Activated CD4-positive, alpha-beta T cell treated with anti-CD3 and anti-CD28 coated beads, Interleukin-2, Interleukin-4, amounts not matched to agents 100 ng/mL and 50 ng/mL, durations not matched to agents 16 hours and 8 hours (primary cell): ENCODE measurements at places on chromosomes 16 and 17.

- peak; percentile 58 for DNase-seq
Measured at GRCh38 chr16:4465977-4466779, 8.2 kb downstream of the NMRAL1 start.

- DNase-seq = no peak
Measured at GRCh38 chr16:81612351-81613163, 166.5 kb upstream of the PLCG2 start.

DNA sequence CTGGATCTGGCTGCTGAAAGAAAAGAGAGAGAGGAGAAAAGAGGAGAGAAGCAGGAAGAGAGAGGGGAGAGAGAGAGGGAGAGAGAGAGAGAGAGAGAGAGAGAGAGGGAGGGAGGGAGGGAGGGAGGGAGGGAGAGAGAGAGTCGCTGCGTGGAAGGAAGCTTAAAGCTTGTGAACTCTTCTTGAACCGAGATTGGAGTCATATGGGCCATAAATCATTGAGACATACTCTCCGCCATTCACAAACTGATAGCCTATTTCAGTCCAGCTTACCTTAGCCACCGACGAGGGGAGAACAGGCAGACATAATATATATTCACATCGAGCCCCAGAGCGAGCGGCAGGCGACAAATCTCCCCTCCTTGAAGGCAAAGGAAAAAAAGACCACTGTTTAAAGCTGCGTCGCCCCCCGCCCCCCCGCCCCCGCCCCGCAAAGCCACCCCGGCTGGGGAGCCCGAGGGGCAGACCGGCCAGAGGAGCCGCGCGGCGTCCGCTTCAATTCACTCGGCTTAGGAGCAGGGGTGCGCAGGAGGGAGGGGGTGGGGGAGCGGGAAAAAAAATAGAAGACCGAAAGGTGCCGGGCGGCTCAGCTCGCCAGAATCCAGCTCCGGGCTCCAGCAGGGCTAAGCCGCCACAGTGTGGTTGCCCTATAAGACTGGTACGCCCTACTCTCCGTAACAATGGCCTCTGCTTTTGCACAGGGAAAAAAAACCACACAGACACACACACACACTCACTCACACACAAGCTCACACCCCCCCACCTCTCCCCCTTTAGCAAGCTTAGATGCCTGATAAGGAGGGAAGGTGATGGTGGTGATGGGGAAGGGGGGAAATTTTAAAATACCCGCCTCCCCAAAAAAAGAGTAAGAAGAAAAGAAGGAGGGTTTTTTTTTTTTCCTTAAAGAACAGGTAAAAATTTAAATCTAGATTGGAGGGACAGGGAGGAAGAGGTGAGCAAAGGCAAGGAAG lies 10.6 kb upstream of the HOXB2 start:
- DNase-seq = no peak

- peak; percentile 17 for DNase-seq
Measured at GRCh38 chr17:22600644-22601298, 908.4 kb downstream of the KCNJ18 start.

DNA sequence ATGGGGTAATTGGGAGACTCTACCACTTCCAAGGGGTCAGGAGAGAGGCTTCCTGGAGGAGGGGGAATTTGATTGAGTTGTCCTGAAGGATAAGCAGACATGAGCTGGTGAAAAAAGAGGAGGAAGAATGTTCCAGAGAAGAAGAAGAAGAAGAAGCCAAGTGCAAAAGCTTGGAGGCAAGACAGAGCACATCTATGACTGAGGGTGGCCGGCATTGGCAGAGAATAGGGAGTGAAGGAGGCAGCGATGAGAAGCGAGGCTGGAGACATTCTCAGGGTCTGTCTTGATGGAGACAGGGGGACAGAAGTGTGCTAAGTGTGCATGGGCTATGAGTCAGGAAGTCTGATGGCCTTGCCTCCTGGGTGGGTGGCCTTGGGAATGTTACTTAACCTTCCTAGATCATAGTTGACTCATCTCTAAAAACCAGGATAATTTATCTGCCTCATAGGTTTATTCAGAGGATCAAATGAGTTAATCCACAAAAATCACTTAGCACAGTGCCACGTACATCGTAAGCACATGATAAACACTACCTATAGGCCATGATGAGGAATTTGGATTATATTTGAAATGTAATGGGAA lies 171.7 kb downstream of the ABCC12 start:
- no peak for DNase-seq

GRCh38 chr16:1989209-1990100 lies at the start of gene SYNGR3:
SYNGR3 (plus strand) TSS chr16:1989970; CDS start chr16:1990103, 133 bp downstream.
- no peak for DNase-seq

DNA sequence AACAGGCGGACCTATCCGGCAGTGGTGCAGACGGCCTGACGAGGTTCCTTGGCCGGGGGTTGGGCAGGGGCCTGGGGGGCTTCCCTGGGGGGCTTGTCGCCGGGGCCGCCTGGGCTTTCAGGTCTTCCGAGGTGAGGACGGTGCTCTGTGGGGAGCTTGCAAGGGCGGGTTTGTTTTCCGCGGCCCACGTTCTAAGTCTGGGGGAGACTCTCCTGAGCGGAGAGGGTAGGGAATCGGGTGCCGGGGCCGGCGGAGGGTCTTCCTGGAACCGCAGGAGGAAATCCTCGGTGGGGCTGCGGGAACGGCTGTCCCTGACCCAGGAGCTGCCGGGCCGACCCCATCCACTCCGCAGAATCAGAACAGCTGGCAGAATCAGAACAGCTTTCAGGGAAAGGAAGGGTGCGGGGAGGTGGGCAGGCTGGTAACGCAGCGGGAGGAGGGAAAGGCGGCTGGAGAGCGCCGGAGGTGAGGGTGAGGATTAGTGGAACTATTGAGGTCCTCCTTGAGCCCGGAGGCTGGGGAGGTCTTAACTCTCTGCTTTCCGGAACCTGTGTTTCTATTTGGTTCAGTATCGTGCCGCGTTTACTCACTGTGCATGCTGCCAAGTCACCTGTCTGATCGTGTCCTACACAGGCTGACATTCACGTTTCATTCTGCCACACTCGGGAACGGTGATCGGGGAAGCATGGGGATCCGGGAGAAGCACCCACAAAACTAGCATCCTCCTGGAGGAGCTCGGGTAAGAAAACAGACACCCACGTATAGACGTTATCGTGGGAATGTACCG lies 28.9 kb downstream of the CPSF4L start:
- DNase-seq = peak; percentile 30

DNA sequence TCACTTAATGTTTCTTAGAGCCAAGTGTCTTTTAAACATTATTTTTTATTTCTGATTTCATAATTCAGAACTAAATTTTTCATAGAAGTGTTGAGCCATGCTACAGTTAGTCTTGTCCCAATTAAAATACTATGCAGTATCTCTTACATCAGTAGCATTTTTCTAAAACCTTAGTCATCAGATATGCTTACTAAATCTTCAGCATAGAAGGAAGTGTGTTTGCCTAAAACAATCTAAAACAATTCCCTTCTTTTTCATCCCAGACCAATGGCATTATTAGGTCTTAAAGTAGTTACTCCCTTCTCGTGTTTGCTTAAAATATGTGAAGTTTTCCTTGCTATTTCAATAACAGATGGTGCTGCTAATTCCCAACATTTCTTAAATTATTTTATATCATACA lies 13.6 kb upstream of the BCAS3 start:
- DNase-seq = no peak

GRCh38 chr16:48272837-48273421 lies 25.6 kb upstream of the ABCC11 start:
- DNase-seq = no peak

- no peak for DNase-seq
Measured at GRCh38 chr16:22887445-22887844, 73.5 kb downstream of the HS3ST2 start.

DNA sequence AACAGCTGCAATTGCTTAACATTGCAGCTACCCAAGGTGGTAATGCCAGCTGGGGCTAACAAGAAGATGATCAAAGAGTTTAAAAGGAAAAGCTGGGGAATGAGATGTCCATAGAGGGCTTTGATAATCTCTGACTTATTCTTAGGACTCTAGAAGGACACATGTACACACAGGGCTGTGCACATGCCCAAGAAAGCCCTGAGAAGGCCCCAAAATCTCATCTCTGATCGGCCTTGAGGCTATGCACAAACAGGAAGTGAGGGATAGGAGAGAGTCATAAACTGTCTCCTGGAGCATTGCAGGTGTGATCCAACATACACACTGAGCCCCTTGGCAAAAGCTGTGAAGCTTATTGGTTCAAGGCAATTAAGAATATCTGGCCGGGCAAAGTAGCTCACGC lies 17.2 kb upstream of the RABEP1 start:
- DNase-seq = no peak

GRCh38 chr17:16434662-16435061 lies 19.3 kb downstream of the TRPV2 start:
- DNase-seq = no peak
